ENCODE measurements at places on chromosomes 13 and 19.

DNA sequence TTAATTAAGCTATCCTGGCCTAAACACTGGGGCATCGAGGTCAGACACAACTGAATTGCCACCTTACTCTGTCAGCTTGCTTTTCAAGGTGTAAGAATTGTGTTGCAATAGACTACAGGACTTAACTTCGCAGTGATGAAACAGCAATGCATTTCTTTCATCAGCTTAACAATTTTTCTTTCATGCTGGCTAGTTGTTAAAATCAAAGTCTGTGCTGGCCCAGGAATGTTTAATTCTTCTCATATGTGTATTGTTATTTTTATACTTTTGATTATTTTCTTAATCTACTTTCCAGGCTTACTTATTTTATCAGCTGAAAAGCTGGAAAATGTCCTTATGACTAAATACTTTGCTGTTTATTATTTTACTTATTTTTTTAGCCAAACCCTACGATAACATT, 79.7 kb downstream of the EFNB2 start:
- no peak overlapping the region for H3K4me3 ChIP-seq
- H3K27me3 ChIP-seq: no peaks in the 10 kb centered on the region
- H3K4me1 ChIP-seq: no peaks in the 10 kb centered on the region
- DNase-seq: no peak
- no peaks in the 10 kb centered on the region for H3K36me3 ChIP-seq
- H3K27ac ChIP-seq: no peak overlapping the region

- DNase-seq: no peak
- no peaks in the 10 kb centered on the region for H3K4me1 ChIP-seq
- no peak overlapping the region for H3K4me3 ChIP-seq
- no peak overlapping the region for H3K27ac ChIP-seq
These were observed 18.9 kb downstream of the ESD start for GRCh38 chr13:46778095-46778494.

GRCh38 chr19:15276620-15277215, 44.5 kb upstream of the EPHX3 start:
- H3K27me3 ChIP-seq: no peaks in the 10 kb centered on the region
- no peak for DNase-seq
- H3K4me1 ChIP-seq: peaks cover 3% of the 10 kb centered on the region
- no peak overlapping the region for H3K4me3 ChIP-seq

DNA sequence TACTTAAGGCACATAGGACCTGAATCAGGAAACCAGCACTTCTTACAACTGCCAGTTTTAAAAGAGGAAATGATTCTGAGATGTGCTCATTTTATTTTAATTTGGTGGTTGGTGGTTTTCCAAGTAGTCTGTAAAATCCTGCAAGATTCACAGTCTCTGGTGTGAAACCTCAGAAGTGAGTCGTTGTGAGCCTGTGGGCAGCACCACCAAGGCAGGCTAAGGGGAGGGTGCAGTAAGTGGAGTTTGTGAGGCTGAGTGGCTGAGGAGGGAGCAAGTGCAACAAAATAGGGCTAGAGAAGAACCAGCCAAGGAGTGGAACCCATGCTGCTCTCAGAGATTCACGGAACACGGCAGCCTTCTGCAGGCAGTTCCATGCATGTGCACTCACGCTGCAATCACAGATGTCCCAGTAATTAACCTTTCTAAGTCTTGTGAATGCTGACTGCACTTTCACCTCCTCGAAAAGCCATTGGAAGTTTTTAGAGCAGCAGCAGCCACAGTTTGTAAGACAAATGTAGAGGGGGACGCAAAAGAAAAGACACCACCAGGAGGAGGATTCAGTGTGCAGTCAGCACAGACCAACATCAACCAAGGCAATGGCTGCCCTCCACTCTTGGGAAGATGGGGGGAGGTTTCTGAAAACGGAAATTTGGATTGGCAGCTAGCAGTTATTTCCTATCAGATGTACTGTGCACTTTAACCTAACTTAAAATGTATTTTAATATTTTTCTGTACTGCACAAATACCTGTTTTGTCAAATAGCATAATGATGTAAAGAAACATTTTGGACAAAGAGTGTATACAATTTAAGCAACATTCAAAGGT, 44.9 kb downstream of the ESD start:
- no peaks in the 10 kb centered on the region for H3K4me1 ChIP-seq
- no peaks in the 10 kb centered on the region for H3K27me3 ChIP-seq
- no peak for DNase-seq
- no peak overlapping the region for H3K27ac ChIP-seq
- H3K36me3 ChIP-seq: no peaks in the 10 kb centered on the region
- H3K4me3 ChIP-seq: no peak overlapping the region

Data from H9 (cell line).